ENCODE measurements at places on chromosomes 16 and 17.
A peak's percentile ranks its signal among the peaks of the same experiment; 100 is the strongest.

- no peak for DNase-seq
Observed at GRCh38 chr17:81405411-81405872, 10.2 kb downstream of the BAHCC1 start.

DNA sequence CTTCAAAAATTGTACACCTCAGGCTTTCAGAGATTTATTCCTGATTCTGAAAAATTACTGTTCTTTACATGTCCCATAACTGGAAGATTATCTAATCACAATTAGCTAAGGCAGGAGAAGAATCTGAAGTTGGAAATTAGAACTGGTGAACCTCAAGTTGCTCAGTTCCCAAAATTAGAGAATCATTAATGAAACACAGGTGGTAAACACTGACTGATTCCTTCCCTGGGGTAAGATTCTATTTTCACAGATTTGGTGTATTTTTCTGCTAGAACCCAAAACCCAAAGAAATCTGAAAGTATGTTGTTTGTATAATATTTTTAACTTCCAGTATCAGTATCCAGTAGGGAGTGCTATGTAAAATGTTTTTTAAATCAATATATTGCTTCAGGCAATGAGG lies 25.7 kb downstream of the PHKB start:
- no peak for DNase-seq

GRCh38 chr16:48113001-48113400 lies 42.8 kb downstream of the ABCC12 start:
- DNase-seq, result no peak

DNA sequence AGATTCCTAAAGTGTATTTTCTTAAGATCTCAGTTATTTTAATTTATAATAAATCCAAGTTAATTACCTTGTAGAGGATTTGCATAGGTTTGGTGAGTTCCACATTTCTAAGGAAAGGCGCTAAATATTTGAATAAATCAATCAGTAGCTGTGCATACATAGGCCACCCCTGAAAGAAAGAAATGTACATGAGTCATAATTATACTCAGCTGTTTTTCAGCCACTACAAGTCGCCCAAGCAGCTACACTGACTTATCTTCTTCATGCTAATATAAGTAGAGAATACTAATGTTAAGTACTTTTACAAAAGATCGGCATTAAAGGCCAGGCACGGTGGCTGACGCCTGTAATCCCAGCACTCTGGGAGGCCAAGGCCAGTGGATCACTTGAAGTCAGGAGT lies 14.9 kb downstream of the SETD6 start:
- DNase-seq, result no peak

- DNase-seq, result no peak
Observed at GRCh38 chr17:80095038-80095843, 6.1 kb upstream of the GAA start.

GRCh38 chr16:88700636-88701482 lies 5.3 kb downstream of the RNF166 start:
- no peak for DNase-seq

GRCh38 chr16:17235147-17235815 lies 235.5 kb downstream of the XYLT1 start:
- DNase-seq, result no peak

DNA sequence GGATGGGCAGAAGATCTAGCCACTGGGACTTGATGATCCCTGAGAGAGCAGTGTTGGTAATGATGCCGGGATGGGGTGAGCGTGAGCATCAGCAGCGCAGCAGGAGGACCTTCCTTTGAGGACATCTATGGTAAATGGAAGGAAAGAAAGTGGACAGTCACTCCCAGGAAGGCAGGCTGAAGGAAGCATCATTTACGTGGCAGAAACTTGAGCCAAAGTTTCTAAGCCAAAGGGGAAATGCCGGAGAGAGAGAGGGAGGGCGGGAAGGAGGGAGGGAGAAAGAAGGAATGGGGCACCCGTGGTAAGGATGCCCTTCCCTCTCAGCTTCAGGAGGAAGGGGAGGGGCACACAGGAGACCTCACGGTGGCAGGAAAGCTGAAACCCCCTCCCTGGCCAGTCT lies 86.3 kb upstream of the CACNG5 start:
- no peak for DNase-seq

DNA sequence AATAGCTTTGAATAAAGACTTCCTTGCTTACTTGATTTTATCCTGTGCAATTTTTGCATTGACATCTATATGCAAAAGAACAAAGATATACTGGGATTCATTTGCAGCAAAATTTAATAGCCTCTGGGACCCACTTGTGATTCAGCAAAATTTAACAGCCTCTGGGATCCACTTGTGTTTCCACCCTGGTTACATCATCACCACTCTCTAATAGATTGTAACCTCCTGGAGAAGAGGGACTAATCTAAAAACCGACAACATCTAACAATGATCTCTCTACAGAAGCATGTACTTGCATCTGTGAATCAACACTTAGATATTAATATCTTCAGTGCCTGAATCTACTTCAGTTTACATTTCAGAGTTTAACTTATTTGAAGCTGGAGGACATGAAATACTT lies 202.0 kb upstream of the CPHXL start:
- no peak for DNase-seq

DNA sequence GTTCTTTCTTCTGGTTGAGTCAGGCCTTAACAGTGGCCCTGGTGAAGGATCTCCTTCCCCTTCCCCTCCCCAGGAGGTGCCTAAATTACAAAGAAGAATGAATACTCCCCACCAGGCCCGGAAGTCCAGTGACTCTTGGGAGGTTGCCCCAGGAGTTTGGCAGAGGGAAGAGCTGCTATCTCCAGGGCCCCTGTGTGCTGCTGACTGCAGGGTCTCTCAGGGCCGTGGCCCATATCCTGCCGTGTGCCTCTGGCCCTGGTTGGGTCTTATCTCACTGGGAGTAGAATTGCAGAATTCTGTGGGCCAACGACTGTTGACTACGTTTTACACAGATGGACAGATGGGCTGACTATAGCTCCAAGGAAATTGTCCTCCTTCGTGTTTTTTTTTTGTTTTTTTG lies 28.0 kb downstream of the AKAP1 start:
- no peak for DNase-seq

GRCh38 chr17:36523113-36523512 lies 11.6 kb downstream of the MYO19 start:
- no peak for DNase-seq

- DNase-seq, result no peak
Observed at GRCh38 chr16:10297341-10298006, 88.4 kb upstream of the ATF7IP2 start.

DNA sequence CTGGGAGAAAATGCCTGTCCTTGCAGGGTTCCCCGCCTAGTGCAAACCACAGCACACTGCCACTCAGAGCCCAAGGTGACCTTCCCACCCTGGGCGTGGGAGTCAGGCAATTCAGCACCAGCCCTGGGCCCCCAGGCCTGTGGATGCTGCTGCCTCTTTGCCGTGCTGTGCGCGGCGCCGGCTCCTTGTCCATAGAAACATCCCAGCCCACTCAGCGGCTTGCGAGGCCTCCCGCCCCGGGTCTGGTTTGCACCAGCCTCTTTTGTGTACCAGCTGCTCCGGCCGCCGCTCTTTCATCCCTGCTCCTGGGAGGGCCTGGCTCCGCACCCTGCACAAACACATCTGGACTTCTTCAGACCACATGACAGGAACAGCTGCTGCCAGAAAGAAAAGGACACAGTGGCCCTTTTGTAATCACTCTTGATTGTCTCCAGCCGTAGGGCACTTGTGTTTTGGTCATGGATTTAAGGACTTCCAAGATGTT lies 75.4 kb upstream of the SDK2 start:
- peak; percentile 96 for DNase-seq
